Fibroblast of lung (primary cell): ENCODE measurements at places on chromosomes 3 and 15.

DNA sequence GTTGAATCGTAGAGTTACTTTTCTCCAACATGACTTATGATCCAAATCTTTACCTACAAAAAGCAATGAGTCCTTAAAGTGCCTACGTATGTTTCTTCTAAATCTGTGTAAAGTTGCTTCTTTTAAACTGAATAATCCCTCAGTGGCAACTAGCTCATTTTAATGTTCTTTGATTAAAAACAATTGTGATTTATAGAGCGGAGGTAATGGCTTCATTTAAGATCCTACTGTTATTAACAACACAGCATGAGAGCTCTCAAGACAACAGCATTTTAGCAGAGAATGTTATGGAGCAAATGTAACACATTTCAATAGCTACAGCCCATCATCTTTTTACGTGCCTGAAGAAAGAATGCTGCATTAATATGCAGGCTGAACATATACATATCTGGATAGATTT is 55.3 kb upstream of the VGLL3 start:
- DNase-seq: no peak

DNA sequence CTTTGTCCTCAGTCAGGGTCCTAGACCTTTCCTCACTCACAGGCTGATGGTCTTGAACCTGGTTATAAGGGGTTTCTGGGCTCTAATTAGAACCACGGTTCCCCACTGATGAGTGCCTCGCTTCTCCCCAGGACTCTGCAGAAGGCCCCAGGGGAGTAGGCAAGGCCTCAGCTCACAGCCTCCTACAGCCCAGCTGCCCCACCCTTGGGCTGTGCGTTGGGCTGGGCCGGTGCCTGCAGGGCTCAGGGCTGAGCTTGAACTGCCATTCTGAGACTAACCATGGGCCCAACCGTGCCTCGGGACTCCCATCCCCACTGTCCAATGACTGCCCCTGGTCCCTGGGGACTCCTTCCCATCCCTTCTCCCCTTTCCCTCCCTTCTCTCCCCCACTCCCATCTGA is 25.6 kb downstream of the CLEC3B start:
- no peak for DNase-seq

GRCh38 chr15:41944313-41944940 is 27.9 kb downstream of the EHD4 start:
- DNase-seq: peak; percentile 89

DNA sequence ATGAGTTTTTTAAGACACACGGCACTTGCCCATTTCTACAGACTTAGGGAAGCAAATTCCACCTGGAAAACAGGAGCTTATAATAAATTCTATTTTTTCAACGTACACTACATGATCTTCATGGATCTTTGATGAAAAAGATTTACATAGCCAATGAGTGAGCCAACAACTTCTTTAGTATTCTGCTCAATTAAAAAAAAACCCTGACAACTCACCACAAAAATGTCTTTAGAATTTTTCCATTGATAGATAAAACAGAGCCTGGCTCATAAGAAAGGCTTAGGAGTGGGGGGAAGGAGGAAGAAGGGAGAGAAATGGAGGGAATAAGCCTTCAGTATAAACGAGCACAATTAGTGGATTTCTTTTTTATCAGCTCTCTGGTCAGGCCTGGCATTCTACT is 126.7 kb downstream of the ATP10A start:
- no peak for DNase-seq

- no peak for DNase-seq
Observed at GRCh38 chr15:29008846-29009245, 123.1 kb downstream of the APBA2 start.
